BJ (cell line): ENCODE measurements at places on chromosomes 2 and 18.

DNA sequence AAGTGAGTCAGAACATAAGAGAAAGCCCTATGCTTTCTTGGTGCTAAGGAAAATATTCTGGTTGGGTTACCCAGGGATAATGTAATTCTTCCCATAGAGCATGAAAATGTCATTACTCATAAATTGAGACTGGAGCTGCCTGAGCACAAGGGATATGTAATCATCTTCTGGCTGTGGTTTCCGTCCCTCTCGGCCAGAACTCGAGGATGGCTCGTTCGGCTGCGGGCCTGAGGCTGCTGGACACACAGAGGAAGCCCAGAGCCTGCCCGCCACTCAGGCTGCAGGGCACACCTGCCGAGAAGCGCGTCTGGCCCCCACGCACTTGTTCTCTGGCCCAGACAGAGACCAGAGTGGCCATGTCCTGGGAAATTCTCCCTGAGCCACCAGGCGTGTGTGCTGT is 104.9 kb downstream of the ASAP2 start:
- DNase-seq = peak; percentile 51

- DNase-seq = no peak
Observed at GRCh38 chr18:78927156-78927555, 52.5 kb upstream of the SALL3 start.

- DNase-seq = no peak
Observed at GRCh38 chr2:107745100-107745499, 81.6 kb upstream of the RGPD4 start.

- no peak for DNase-seq
Observed at GRCh38 chr18:9691235-9691634, 16.9 kb upstream of the RAB31 start.

- DNase-seq = no peak
Observed at GRCh38 chr2:172294983-172295382, 132.4 kb upstream of the ITGA6 start.

DNA sequence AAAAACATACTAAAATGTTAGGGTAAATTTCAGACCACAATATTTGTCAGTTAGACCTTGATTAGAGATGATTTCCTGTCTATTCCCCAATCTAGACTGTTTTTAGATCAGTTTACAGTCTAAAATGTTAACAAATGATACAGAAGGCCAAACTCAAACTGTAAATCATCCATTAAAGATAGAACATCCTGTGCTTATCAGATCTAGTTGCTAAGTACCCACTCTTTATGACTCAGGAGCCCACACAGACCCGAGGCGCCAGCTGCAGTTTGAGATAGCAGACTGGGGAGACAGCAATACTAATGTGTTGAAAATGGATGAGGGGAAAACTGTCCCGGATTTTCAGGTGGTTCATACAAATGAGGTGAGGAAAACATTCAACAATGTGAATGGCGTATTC is 113.3 kb downstream of the SCG2 start:
- DNase-seq = no peak

- DNase-seq = no peak
Observed at GRCh38 chr2:147088871-147089270, 756.0 kb upstream of the ACVR2A start.

GRCh38 chr2:212712466-212712865 is 173.9 kb upstream of the ERBB4 start:
- no peak for DNase-seq
